OCI-LY7 (cell line): ENCODE measurements at places on chromosomes 12 and 14.
A peak's percentile ranks its signal among the peaks of the same experiment; 100 is the strongest.

GRCh38 chr12:52372216-52373154 is 5.2 kb upstream of the KRT85 start:
- peak; percentile 61 for DNase-seq

DNA sequence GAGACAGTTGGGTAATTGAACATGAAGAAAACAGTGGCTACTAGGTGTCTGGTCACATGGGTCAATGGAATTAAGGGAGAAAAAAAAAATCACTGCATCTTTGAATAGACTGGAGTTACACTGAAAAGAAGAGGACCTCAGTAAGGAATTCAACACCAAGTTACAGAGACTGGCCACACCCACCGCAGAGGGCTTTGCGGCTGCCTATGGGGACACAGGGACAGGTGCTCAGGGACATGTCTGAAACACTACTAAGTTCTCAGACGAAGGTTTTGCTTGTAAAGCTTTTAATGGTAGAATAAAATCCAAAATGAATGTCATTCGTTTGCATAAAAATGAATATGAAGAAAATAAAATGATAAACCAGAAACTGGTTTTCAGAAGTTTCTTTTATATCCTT is 93.8 kb downstream of the STXBP6 start:
- no peak for DNase-seq

DNA sequence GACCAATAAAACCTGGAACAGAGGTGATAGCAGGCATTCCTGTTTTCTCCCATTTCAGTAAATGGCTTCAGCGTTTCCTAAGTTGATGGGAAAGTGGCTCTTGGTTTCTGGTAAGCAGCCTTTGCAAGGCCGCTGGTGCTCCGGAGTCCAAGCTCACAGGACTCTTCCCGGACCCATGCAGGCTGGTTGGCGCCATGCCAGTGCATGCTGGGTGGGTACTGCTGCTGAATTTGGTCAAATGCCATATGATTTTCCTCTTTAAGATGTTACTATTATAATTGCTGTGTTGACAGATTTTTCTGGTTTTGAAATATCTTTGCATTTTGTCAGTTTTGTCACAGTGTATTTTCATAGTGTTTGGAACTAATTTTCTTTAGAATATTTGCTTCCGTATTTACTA is 27.7 kb downstream of the PPP2R5C start:
- no peak for DNase-seq

- no peak for DNase-seq
Observed at GRCh38 chr12:105322070-105322469, 8.4 kb upstream of the C12orf75 start.

GRCh38 chr14:104135904-104136471 is 2.4 kb upstream of the KIF26A start:
- DNase-seq = no peak

DNA sequence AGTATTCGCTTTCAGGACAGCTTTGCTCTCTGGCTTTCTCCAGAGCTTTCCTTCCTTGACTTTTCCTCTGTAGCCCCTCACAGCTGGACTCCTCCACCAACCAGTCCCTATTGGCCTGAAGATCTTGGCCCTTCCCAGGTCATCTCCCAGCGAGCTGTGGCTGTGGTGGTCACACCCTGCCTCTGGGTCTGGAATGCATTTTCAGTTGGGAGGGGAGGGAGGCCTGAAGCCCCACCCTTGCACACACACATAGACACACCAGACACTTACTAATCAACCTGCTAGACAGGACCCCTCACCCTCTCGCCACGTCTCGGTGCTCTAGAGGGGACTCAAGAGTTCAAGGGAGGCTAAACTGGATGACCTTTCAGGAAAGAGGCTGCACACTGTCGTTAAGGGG is 13.9 kb downstream of the JDP2 start:
- no peak for DNase-seq
